RPMI7951 (cell line): ENCODE measurements at places on chromosomes 5 and 9. TPM values are rescaled to one million over a fixed set of nuclear protein-coding genes. Genes with fewer than 3 reads are reported as not detected.

Gene PCA3
- total RNA-seq: not detected in 2 replicates

Gene FTMT
- not detected in 2 replicates for total RNA-seq

Gene PDGFRB
- 58.6 and 67.6 TPM in 2 replicates for total RNA-seq

Gene ADGRV1
- total RNA-seq: 0.49 and 0.84 TPM in 2 replicates

Gene SPATA31D4
- total RNA-seq: not detected in 2 replicates

Gene TUSC1
- total RNA-seq: 7.7 and 8.5 TPM in 2 replicates

Gene MED7
- 17.8 and 20.9 TPM in 2 replicates for total RNA-seq

Gene C1QTNF3
- total RNA-seq: 0.20 and 0.24 TPM in 2 replicates

Gene PITX1
- total RNA-seq: 0.49 TPM in 1 of 2 replicates, not detected in the other

Gene TNFSF15
- total RNA-seq: 0.24 and 0.49 TPM in 2 replicates

Gene PPP2R2B
- 0.68 TPM in 1 of 2 replicates, not detected in the other for total RNA-seq

Gene LMX1B
- total RNA-seq: not detected in 2 replicates

- no peak for DNase-seq
These were observed 94.2 kb downstream of the ADAMTS19 start for GRCh38 chr5:129554134-129554904.

DNA sequence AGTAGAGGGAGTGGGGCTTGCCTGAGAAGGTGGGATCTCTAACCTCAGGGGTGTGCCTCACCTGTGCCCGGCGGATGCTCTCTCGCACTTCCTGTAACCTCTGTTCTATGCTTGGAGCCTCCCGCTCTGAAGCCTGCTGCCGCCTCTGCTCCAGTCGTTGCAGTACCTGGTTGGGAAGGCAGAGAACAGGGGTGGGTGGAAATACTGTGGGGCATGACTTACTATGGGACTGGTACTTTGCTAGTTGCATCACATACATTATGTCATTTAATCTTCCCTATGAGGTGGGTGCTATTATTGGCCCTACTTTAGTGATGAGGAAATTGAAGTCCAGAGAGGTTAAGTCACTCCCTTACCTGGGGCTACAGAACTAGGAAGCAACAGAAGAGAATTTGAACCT is 5.2 kb downstream of the FCHSD1 start:
- no peak for DNase-seq

DNA sequence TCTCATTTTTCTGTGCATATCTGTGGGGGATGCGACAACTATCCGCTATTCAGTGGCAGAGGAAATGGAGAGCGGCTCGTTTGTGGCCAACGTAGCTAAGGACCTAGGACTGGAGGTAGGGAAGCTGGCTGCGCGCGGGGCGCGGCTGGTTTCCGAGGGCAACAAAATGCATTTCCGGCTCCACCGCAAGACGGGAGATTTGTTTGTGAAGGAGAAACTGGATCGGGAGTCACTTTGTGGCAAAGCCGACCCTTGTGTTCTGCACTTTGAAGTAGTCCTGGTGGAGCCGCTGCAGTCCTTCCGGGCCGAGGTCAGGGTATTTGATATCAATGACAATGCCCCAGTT is 320 bp downstream of the PCDHB1 start:
- no peak for DNase-seq

GRCh38 chr9:17556255-17556654 is 22.6 kb upstream of the SH3GL2 start:
- DNase-seq: no peak

- DNase-seq: no peak
These were observed 20.9 kb downstream of the C9orf57 start for GRCh38 chr9:72039532-72039931.

- no peak for DNase-seq
These were observed 48.4 kb upstream of the FUBP3 start for GRCh38 chr9:130530938-130531337.

DNA sequence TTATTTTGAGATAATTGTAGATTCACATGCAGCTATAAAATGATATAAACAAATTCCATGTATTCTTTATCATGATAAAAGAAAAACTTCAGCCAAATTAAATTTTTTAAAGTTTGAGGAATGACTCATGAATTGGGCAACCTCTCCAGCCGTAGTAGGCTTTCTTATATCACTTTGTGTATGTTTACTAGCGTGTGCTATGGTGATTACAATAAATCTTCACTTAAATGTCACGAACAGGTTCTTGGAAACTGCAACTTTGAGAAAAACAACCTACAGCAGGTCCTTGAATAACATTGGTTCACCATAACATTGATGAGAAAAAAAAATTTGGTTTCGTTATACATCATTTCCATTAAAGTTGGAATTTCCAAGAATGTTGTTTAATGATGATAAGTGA is 730.9 kb upstream of the TYRP1 start:
- DNase-seq: no peak

DNA sequence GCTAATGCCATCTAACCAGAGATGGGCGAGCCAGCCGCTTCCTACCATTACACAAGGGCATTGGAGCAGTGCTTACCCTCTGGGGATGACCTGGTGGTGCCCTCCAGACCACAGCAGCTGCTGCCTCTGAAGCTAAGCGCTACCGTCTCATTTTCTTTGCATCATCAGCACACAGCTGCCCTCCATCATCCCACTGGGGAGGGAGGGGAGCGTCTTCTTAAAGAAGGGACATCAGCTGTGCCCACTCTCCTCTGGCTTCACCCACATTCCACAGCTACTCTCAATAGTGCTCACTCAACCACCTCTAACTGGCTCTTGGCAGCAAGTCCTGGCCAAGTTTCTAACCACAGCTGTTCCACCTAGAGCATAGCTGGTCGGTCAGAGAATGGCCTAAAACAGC is 503.4 kb downstream of the NFIB start:
- peak; percentile 87 for DNase-seq

DNA sequence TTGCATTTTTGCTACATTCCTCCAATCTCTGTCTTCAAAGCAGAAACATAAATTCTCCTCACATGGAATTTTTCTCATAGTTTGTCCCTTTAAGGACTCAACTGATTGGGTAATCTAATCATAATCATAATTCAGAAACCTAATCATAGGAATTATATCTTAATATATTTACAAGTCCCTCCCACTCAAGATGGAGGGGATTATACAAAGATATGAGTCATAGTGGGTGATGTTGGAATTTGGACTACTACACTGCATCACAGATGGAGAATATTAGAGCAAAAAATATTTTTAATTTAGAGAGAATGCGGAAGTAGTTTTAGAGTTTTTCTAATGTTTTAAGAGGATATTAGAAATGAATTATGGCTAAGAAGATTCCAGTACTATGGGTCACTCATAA is 1034.0 kb downstream of the DTWD2 start:
- no peak for DNase-seq

GRCh38 chr9:81002242-81002641 is 687.1 kb downstream of the TLE1 start:
- peak; percentile 65 for DNase-seq

- no peak for DNase-seq
These were observed 5.9 kb downstream of the NFIL3 start for GRCh38 chr9:91417602-91418214.

GRCh38 chr5:60611099-60611740 is 88.7 kb downstream of the DEPDC1B start:
- no peak for DNase-seq
